DMS79 (cell line): ENCODE measurements at places on chromosomes 6 and 20.

DNA sequence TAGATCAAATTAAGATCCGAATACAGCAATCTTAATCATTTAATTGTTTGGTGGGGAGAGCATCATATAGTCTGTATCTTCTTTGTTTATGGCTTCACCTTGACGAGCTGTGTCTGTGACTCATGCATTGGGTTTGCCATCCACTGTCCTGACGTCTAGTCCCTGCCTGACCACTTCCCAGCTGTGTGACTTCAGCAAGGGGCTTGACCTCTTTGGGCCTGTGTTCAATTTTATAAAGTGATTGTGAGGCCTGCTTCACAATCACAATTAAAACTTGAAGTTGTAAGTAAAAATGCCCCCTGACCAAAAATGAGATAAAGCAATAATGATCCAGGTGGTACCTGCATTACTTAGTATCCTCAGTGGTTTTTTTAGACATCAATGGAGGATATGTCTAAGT, 209.2 kb downstream of the ZNF217 start:
- DNase-seq: no peak

- no peak for DNase-seq
These were observed 65.5 kb downstream of the TSHZ2 start for GRCh38 chr20:53037621-53038020.

DNA sequence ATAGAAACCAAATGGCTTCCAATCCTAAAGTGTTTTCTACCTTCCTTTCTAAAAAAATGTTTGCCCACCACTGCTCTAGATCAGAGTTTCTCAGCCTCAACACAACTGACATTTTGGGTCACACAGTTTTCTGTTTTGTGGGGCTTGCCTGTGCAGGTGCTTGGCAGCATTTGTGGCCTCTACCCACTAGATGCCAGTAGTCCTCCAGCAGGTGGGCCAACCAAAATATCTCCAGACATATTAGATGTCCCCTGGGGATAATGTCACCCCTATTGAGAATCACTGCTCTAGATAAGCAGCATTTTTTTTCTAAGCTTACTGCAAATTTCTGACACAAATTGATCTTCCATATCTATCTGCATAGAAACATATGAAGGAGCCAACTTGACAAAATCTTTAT, 26.3 kb upstream of the EPM2A start:
- DNase-seq: no peak

DNA sequence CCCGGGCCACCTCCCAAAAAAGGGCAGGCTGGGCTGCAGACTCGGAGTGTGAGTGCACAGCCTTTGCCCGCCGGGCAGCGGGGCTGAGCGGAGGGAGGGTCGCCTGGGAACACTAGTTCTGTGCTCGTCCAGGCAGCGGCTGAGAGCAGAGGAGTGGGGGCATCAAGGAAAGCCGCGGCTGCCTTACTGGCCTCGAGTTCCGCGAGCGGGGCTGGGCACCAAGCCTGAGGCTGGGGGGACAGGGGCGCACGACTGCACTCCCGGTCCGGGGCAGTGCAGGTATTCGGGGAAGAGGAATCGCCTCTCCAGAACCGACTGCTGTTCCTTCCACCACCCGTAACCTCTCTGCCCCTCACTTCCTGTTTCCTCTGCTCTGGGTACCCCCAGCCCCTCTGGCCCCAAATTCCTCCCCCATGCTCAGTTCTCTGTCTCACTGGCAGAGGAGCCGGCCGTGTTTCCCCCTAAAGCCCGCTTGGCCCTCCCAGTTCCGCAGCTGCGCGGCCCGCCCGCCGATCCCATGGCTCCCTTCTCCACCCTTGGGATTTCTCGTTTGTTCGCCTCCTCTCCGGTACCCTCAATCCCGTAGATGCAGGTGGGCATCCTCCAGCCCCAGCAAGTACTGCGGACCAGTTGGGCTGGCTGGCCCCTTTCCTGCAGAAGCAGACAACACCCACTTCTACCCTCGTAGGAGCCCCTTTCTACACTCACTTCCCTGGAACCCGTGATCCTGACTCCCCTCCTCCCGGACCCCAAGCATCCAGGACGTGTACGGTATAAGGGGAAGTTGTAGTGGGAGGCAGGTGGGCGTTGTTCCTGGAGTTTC, 5.1 kb downstream of the RING1 start:
- DNase-seq: no peak

DNA sequence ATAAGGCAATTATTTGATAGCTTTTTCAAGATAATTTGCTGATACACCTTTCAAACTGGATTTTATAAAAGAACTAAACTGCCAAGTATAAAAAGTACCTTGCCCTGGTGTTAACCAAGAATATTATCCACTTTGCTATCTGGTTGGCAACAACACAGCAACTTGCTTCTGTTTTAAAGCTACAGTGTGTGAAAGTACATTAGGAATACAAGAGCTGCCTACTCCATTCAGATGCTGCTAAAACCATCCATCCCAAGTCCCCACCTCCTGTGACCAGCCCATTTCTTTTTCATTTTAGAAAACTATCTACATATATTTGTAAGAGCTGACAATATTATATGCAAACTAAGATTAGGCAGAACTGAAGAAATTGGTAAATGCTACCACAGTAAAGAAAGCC, 12.8 kb downstream of the CLDN20 start:
- no peak for DNase-seq

- no peak for DNase-seq
These were observed 6.0 kb downstream of the GNMT start for GRCh38 chr6:42966571-42966970.

- no peak for DNase-seq
These were observed 105.6 kb downstream of the PREX1 start for GRCh38 chr20:48722002-48722731.

- DNase-seq: no peak
These were observed 365.8 kb upstream of the JARID2 start for GRCh38 chr6:14880052-14880451.

DNA sequence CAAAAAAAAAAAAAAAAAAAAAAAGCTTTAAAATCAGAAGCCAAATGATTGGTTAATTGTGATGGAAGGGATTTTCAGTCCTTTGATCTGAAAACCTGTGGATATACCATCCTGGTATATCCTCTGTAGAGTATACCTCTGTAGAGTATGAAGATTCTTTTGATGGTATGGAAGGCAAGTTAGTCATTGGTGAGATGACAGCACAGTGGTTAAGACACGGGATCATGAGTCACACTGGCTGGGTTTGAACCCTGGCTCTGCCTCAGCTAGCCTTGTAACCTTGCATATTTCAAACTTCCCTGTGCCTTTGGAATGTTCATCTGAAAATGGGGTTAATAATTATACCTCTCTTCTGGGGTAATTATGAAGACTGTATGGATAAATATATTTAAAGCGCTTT, 179.3 kb downstream of the CARMIL1 start:
- no peak for DNase-seq

DNA sequence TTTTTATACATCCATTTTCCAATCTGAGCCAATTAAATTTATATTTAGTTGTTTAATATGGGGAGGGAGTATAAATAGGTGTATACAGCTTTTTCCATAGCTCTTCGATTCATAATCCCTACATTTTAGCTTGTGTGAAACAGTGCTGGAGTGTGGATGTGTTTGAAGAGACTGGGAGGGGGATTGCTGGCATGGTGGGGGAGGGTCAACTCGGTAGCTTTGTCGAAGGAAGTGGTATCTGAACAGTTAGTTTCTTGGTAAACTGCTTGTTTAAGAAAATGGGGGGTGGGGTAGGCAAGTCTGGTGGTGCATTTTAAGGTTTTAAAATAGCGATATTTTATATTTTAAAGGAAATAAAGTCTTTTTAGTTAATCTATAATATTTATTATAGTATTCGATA, 1.4 kb upstream of the LIN28B start:
- DNase-seq: no peak
